ENCODE measurements at places on chromosomes 2 and 18.

GRCh38 chr2:1552611-1553010, 139.3 kb downstream of the TPO start:
- DNase-seq: no peak

- DNase-seq: no peak
These were observed 50.4 kb downstream of the EML6 start for GRCh38 chr2:54773838-54774237.

DNA sequence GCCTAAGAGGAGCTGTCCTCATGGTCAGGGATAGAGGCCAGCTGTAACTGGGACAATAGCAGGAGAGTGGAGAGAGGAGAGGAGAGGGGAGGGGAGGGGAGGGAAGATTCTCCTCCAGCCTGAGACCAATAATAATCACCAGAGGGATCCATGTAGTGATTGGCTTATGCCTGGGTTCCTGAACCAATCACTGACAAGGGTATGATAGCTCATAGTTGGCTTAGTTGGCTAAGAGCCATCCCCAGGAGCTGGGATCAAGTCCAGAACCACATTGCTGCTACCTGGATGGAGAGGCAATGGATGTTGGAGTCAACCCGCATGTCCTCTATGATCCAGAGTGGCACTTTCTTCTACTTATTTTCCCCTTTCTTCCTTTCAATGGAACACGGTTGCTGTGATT, 7.7 kb upstream of the ST8SIA5 start:
- DNase-seq: no peak

- no peak for DNase-seq
These were observed 32.9 kb upstream of the GCG start for GRCh38 chr2:162184821-162185450.

DNA sequence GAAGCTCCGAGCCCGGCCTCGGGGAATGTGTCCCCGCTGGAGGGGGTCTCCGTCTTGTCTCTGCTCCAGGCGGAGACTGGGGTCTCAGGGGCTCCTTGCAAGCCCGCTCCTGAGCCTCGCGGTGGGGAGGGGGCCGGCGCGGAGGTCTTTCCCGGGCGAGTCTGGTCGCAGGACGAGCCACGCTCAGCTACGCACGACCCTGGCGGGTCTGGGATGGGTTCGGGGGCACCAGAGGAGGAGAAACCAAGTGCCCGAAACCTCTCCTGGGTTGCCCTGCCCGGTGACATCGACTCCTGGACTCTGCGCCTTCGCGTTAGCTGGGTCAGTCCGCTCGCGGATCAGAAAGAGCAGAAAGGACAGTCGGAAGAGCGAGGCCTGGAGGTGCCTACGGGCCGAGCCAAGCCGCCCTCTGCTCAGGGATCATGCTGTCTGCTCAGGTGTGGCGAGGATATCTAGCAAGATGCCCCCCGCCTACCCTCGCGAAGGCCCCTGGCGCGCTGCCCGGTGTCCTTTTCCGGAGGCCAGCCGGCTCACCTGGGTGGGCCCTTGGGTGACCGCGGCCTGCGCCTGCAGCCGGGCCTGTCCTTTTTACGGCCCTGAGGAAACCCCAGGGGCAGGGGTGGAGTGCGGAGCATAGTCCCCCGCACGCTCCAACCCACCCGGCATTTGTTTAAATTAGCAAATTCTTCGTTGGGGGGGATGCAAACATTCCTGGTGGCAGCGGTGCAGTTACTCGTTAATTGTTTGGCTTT, 58.7 kb downstream of the SNORC start:
- DNase-seq: no peak

DNA sequence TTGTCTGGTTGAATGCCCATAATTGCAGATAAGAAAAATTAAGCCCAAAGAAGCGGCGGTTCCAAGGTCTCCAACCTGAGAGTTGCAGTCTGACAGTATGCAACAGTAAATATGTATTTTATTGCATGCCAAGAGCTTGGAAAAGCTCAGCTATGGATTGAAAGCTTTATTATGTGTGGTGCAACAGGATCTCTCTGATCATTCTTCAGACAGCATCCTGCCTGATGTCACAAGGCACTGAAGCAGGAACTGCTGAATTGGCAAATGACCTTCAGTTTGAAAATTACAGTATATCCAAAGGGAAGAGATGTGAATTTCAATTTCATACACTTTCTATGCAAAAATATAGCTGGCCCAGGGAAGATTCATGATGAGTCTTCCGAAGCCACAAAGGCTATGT, 42.5 kb downstream of the DOCK10 start:
- no peak for DNase-seq

DNA sequence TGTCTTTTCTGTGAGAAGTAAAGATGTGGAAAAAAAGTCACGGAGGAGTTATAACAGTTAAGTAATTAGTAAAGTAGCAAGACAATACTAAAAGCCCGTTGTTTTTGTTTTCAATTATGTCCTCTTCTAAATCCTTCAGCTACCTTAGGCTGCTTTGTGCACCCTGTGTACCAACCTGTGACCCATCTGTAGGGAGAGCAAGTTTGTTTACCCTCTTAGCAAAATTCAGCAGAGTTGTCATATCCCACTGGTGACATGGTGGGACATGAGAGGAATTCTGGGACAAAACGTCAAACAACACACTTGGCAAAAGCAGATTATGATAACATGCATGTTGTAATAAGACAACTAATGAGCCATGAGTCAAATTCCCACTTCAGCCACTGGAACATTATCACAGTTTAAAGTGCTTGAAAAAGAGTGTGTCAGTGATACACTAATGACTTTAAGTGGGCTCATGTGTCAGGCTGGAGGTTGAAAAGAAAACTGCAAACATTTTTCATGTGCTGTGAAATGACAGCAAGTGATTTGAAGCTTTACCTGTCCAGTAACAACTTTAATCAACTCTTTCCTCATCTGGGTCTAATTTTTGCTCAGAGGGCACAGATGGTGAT, 392.8 kb upstream of the ACVR2A start:
- no peak for DNase-seq

DNA sequence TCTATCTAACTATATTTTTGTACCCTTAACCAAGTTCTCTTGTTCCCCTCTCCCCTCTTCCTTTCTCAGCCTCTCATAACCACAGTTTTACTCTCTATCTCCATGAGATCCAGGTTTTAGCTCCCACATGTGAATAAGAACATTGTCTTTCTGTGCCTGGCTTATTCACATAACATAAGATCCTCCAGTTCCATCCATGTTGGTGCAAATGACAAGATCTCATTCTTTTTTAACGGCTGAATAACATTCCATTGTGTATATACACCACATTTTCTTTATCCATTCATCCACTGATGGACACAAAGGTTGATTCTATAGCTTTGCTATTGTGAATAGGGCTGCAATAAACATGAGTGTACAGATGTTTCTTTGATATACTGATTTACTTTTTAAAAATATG, 83.9 kb upstream of the TMEM178A start:
- no peak for DNase-seq

- DNase-seq: peak; percentile 21
These were observed 69.2 kb downstream of the RNF144A start for GRCh38 chr2:6986301-6986911.

DNA sequence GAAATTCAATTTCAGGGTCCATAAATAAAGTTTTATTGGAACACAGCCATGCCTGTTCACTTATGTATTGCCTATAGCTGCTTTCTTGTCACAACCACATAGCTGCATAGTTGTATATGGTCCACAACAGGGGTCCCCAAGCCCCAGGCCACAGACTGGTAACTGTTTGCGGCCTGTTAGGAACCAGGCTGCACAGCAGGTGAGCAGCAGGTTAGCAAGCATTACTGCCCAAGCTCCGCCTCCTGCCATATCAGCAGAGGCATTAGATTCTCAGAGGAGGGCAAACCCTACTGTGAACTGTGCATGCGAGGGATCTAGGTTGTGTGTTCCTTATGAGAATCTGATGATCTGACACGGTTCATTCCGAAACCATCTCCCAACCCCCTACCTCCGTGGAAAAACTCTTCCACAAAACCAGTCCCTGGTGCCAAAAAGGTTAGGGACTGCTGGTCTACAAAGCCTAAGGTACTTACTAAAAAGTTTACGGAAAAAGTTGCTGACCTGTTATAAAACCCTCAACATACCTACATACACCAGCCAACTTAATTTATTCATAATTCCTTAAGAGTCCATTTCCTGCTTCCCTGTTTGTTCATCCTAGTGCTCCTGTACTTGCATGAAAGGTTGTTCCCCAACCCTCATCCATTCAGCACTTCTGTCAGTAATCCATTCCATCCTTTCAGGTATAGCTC, 40.1 kb downstream of the NDUFAF7 start:
- DNase-seq: no peak

DNA sequence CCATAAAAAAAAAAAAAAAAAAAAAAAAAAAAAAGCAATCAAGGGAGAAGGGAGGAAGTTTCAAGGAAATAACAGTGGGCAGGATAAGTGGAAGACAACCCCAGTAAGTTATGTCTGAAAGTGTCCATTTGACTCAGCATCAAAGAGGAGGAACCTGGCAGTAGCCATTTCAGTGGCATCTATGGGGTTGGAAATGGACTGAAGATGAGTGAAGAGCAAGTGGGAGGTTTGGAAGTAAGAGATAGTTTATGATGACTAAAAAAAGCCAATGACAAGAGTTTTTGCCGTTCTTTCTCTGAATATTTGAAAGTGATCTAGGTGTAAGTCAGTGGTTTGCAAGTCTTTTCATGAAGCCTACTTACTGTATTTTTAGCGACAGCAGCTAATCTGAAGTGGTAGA, 9.2 kb upstream of the SELENOI start:
- no peak for DNase-seq

DNA sequence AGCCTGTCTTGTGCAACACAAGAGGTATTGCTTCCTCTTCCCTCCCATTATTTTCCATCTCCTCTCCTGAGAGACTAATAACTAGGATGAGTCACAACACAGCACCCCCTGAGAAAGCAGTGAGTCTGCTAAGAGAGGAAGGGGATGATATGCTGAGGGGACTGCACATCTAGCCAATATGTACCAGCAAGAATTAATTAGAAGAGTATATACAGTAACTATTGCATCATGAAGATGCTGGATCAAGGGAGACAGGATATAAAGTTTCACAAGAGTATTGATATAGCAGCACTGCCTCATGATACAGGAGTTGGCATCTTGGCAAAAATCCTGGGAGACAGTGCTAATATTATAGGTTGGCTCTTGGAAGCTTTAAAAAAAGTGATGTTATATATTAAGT, 289.9 kb upstream of the RBMS1 start:
- DNase-seq: no peak

GRCh38 chr2:65708086-65708485, 275.7 kb upstream of the SPRED2 start:
- DNase-seq: no peak

GRCh38 chr2:195674491-195675221, 17.6 kb downstream of the SLC39A10 start:
- no peak for DNase-seq

DNA sequence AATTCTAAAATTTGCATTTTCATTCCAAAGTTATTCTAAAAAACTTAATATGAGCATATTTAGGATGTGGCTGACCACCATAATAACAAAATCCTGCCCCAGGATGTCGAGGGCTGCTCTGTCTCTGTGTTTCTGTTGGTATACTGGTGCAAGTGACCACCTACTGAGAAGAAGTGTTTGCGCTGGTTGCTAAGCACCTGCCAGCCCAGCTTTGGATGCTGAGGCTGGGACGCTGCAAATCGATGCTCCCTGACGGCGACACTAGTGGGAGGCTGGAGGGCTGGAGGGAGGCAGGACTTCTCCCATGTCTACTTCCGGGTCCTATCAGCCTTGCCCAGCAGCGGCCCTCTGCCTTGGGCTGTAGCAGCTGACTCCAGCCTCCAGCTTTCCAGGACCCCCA, 45.0 kb downstream of the LAMA1 start:
- DNase-seq: no peak

GRCh38 chr2:236760246-236760645, 190.6 kb downstream of the ACKR3 start:
- DNase-seq: no peak

GRCh38 chr2:137133225-137133624, 367.9 kb downstream of the THSD7B start:
- no peak for DNase-seq

GRCh38 chr2:45746888-45747287, 95.4 kb downstream of the PRKCE start:
- DNase-seq: no peak

- no peak for DNase-seq
These were observed 153.3 kb downstream of the LRRTM1 start for GRCh38 chr2:80151248-80151647.

- DNase-seq: no peak
These were observed 865.1 kb upstream of the VRK2 start for GRCh38 chr2:57181315-57182038.

- DNase-seq: no peak
These were observed 26.8 kb upstream of the CTLA4 start for GRCh38 chr2:203840655-203841205.

GRCh38 chr2:43484323-43484930, 111.4 kb downstream of the THADA start:
- peak; percentile 88 for DNase-seq

DNA sequence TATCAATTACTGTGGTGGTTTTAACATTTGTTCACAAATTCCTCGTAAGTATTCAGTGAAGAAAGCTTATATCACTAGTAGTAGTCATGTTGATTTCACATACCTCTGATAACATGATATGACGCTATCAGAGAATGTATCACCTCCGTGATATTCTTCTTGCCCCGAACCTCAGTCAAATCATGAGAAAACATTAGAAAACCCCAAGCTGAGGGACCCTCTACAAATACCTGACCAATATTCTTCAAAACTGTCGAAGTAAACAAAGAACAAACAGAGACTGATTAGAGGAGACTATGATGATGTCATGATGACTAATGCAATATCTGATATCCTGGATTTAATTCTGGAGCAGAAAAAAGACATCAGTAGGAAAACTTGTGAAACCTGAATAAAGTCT, 85.6 kb upstream of the SPOPL start:
- DNase-seq: no peak

GRCh38 chr18:30491815-30492551, 550.6 kb downstream of the DSC3 start:
- no peak for DNase-seq

- no peak for DNase-seq
These were observed 63.0 kb downstream of the EIPR1 start for GRCh38 chr2:3314626-3315025.

- no peak for DNase-seq
These were observed 945.8 kb downstream of the CBLN2 start for GRCh38 chr18:71598374-71598773.

GRCh38 chr2:196101325-196101991, 32.8 kb upstream of the DNAH7 start:
- peak; percentile 18 for DNase-seq

DNA sequence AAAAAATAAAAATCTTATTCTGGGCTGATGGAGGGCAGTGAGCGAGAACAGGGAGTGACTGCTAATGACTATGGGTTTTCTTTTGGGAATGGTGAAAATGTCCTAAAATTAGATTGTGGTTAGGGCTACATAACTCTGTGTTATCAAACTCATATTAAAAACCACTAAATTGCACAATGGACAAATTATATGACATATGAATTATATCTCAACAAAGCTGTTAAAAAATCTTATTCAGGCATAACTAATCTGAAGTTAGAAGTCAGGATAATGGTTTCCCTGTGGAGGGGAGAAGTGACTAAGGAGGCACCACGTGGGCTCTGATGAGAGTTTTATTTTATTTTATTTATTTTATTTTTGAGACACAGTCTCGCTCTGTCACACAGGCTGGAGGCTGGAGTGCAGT, 32.1 kb upstream of the DPP4 start:
- no peak for DNase-seq

- peak; percentile 26 for DNase-seq
These were observed 70.0 kb downstream of the ANKRD44 start for GRCh38 chr2:197240421-197241041.

GRCh38 chr18:6683112-6683876, 46.2 kb upstream of the ARHGAP28 start:
- DNase-seq: no peak

- no peak for DNase-seq
These were observed 248.9 kb downstream of the OSR1 start for GRCh38 chr2:19109518-19109917.

Data from inflammatory macrophage treated with lipopolysaccharide for 1 hour (primary cell).